G401 (cell line): ENCODE measurements at places on chromosomes 1 and 21. TPM values are rescaled to one million over a fixed set of nuclear protein-coding genes. Genes with fewer than 3 reads are reported as not detected.

Gene SPATA6
- 6.3 and 18.5 TPM in 2 replicates for total RNA-seq

Gene GORAB
- 16.5 and 20.4 TPM in 2 replicates for total RNA-seq

Gene OTUD7B
- total RNA-seq: 6.0 and 11.9 TPM in 2 replicates

Gene FNDC10
- 1.2 and 6.8 TPM in 2 replicates for total RNA-seq

Gene LMX1A
- total RNA-seq: not detected in 2 replicates

Gene KCNJ6
- not detected in 2 replicates for total RNA-seq

Gene LCE2C
- total RNA-seq: not detected in 2 replicates

DNA sequence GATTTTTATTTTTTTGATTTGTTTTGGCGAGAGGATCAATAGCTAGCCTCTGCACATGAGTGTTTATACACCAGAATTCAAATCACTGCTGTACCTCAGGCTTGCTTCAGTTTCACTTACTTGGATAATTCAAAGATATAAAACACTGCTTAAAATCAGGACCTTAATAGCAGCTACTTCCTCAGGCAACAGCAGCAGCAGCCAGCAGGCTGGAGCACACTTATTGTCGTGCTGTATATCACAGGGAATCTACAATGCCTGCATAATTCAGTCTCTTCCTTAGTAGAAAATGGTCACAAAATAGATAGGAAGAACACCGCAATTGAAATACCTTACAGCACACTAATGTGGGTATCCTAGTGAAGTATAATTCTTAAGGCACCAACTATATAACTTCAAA lies 497.3 kb downstream of the NEGR1 start:
- DNase-seq: peak; percentile 28

- no peak for DNase-seq
Observed at GRCh38 chr1:94063379-94063778, 57.6 kb downstream of the ABCA4 start.

DNA sequence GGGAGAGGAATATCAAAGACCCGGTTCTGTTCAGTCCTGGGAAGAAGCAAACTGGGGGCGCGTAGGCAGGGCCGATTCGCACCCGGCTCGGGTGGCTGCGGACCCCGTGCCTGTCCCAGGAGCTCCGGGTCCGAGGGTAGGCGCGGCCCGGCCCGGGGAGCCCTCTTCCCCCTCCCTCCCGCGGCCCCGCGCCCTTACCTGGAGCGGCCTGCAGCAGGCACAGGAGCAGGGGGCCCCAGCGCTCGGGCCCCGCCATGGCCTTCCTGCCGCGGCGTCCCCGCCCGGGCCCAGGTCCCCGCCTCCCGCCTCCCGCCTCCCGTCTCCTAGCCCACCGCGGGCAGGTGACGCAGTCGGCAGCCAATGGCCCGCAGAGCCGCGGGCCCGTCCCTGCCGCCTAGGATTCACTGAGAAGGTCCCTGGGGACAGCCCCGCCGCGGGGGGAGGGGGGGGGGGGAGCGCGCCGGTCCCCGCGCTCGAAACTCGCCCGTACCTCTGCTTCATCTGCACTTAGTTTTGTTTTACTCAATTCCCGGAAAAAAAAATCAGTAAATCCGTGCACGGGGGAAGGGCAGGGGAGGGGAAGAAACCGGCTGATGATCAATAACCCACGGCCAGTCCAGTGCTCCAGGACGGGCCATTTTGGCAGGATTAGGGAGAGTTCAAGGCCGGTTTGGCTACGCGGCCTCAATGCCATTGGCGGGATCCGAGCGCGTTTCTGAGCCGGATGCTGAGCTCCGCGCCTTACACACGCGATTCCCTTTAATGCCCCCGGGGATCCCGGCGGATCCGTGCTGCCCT lies at the start of gene IFNLR1:
IFNLR1 (minus strand) TSS at position 297 of the 798 bp plus-strand sequence; CDS start at position 256, 41 bp downstream.
- peak; percentile 54 for DNase-seq

- peak; percentile 73 for DNase-seq
Observed at GRCh38 chr1:145918992-145919939, 749 bp upstream of the PEX11B start.

GRCh38 chr1:75423616-75424015 lies 187.3 kb downstream of the SLC44A5 start:
- DNase-seq: no peak
